Heart right ventricle (tissue), 16 donors: ENCODE measurements at places on chromosomes 12 and 14.

DNA sequence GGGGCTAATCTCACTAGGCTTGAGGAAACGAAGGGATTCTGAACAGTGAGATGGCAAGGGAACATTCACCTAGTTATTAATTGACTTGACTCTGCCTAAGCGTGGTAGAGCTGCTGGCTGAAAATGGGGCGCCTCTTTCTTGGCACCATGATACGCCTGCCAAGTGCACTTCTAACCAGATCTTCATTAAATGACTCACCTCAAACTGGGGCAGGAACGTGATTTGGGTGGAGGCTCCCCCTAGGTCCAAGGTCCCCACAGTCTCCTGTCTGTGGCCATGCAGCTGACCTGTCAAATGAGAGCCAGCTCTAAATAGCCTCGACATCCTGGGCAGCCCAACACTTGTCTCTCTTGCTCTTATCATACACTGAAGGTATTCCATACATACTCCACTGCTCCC, 26.0 kb downstream of the COQ6 start:
- no peak for DNase-seq

- no peak for DNase-seq
These were observed 371.5 kb downstream of the LRIG3 start for GRCh38 chr12:58548801-58549200.

DNA sequence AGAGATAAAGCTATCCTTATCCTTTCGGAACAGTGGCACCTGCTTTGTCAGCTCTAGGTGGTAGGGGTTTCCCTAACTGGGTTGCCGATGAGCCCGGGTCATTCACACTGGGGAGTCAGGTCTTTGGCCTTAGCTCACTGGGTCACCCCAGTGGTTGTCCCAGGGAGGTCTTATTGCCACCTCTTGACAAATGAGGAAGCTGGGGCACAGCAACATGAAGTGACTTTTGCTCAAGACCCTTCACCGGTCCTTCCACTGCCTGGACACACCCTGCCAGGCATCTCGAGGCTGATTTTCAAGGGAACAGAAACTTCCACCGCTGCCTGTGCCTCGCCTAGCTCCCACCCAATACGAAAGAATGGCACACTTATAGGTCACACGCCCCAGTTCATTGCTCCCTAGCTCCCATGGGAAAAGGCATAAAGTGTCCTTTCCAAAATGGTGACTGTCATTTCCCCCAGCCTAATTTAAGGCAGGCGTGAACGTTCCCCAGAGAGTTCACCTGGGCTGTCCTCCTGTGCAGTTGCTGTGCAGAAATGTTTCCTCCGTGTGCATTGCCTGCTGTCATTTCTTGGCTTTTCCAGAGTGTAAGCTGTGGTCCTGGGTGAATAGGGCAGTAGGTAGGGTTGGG, 156.1 kb upstream of the CCND2 start:
- DNase-seq: no peak

GRCh38 chr12:47799357-47799955, 20.2 kb downstream of the HDAC7 start:
- peak; percentile 70 for DNase-seq

- DNase-seq: peak; percentile 8
These were observed 14.9 kb downstream of the ASPG start for GRCh38 chr14:104100171-104101085.

GRCh38 chr12:53051058-53051880, 1.4 kb downstream of the TNS2 start:
- peak; percentile 73 for DNase-seq

GRCh38 chr12:56905852-56906251, 28.4 kb downstream of the SDR9C7 start:
- no peak for DNase-seq

GRCh38 chr14:64806202-64806861, 73.4 kb downstream of the SPTB start:
- DNase-seq: no peak

- no peak for DNase-seq
These were observed 409.1 kb downstream of the RAD51B start for GRCh38 chr14:68228656-68229055.

DNA sequence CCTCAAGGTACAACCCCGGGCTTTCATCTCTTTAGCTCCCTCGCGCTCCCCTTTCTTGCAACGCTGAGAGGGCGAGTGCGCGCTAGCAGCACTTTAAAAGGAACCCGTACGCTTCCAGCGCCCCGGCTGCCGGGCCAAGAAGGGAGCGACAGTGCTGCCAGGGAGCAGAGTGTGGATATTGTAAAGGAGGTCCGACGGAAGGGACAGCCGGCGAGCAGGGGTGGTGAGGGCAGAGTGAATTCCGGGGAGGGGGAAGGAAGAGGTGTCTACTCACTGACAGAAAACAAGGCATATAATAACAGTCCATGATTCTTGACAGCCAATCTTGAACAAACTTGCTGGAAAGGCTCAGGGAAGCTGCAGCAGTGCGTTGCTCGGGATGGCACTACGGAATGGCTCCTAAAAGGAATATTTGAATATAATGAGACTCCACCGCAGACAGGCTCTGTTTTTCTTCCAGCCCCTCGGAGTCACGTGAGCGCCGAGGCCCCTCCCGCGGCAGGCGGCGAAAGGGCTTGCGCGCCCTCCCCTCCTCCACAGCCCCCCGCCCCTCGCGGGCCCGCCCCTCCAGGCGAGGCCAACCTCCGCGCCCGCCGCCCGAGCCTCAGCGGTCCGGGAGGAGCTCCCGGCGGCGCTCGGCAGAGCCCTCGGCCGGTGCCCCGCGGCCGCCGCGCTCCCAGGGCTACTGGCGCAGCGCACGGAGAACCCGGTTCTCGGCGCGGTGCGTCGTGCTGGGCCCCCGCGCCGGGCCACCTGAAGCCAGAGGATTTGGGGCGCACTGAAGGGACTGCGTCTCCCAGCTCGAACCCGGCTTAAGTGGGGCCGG, 3.4 kb downstream of the BMP4 start:
- DNase-seq: peak; percentile 88

GRCh38 chr14:93047661-93048060, 68.1 kb downstream of the ITPK1 start:
- no peak for DNase-seq

DNA sequence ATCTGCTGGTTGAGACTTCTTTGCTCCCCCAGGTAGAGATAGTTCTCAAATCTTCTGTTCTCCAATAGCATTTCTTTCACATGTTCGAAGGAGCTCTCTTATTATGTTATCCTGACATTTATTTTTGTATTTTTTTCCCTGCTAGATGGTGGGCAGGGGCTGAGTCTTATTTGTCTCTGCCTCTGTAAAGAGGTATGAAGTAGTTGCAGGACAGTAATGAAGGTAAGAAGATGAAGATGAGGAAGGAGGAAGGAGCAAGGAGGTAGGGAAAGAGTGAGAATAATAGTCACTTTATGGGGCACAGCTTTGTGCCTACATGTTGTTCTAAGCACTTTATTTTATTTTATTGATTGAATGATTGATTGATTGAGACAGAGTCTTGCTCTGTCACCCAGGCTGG, 5.0 kb upstream of the CIROP start:
- DNase-seq: no peak

DNA sequence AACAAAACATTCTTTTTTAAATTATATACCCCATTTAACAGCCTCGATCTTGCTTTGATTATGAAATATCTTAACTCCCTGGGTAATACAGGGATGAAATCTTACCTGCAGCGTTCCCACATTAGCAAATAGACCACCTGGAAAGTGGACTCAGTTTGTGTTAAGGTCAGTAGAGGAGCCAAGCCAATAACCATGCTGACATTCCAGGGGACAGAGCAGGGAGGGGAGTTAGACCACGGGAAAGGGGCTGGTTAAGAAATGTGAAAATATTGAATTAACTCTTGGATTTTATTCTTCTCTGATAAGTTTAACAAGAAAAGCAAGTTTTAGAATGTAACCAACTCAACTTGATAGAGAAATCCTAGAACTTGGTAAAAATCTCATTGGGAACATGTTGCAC, 144.9 kb upstream of the CLEC14A start:
- DNase-seq: no peak

DNA sequence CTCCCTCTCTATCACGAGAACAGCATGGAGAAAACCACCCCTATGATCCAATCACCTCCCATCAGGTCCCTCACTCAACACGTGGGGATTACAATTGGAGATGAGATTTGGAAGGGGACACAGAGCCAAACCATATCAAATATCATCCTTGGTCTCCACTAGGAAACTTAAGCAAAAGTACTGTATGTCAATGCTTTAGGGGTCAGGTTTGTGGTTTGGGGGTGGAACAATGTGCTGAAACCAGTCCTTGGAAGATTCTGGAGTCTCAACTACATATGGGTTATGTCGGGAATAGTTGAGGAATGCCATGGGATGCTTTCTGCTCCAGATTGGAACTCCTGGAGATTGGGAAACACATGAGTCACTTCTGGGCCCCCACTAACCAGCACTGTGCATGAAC, 48.3 kb upstream of the CCDC63 start:
- DNase-seq: no peak

DNA sequence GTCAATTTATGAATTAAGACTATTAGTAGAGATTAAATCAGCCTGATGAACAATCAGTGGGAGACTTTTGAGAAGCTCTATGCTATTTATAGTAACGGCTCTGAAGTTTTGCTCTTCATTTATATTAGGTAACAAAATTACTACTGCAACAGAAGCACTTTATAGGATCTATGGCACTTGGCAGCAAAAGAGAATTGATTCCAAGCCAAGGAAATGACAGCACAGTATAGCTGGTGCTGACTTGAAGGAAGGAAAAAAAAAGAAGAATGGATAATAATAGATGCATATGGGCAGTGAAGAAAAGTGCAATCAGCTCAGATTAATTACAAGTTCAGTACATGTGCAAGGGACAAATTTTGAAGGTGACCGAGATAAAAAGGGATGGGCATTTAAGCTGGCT, 228.2 kb upstream of the PPFIA2 start:
- no peak for DNase-seq

DNA sequence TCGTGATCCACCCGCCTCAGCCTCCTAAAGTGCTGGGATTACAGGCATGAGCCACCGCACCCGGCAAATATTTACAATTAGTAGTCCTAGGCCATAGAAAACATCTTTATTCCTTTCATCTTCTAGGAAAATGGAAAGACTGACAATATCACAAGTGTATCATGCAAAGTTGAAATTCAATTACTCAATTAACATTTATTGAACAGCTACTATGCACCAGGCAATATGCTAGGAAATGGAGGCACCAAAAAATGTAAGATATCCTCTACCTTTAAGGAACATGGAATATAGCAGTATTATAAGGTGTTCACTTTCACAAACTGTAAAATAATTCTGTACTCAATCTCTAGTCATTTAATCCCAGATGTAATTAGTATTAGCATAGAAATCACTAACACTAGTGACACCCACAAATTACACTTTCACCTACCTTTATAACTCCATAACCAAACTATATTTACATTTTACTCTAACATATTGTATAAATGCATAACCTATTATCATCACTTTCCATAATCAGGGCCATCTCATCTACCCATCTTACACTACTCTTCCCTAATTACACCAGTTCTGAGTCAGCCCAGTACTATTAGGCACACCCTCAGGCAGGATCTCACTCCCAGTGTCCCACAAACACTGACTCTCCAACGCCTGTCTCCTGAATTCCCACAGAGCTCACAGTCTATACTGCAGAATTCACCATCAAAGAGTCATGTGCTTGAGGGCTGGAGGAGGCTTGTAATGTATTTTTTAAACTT, 10.4 kb downstream of the CORO1C start:
- DNase-seq: no peak

GRCh38 chr14:61607570-61608244, 87.6 kb upstream of the HIF1A start:
- no peak for DNase-seq

DNA sequence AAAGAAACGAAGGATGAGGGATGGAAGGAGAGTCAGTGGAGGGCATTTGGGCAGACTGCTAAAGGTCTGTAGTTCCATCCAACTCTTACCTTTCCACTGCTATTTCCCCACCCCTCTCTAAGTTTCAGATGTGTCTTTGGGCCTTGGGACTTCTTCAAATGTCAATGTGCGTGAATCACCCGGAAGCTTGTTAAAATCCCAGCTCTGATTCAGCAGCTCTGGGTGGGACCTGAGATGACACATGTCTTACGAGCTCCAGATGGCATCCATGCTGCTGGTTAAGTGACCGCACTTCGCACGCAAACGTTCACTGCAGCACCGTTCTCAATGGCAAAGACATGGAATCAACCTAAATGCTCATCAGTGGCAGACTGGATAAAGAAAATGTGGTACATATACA, 309.9 kb downstream of the VRK1 start:
- no peak for DNase-seq

GRCh38 chr12:52660934-52661499, 9.0 kb upstream of the KRT2 start:
- DNase-seq: no peak

- no peak for DNase-seq
These were observed 549.1 kb downstream of the RPS29 start for GRCh38 chr14:49036984-49037516.

- DNase-seq: no peak
These were observed 216.7 kb downstream of the TMEM132C start for GRCh38 chr12:128483526-128484255.

DNA sequence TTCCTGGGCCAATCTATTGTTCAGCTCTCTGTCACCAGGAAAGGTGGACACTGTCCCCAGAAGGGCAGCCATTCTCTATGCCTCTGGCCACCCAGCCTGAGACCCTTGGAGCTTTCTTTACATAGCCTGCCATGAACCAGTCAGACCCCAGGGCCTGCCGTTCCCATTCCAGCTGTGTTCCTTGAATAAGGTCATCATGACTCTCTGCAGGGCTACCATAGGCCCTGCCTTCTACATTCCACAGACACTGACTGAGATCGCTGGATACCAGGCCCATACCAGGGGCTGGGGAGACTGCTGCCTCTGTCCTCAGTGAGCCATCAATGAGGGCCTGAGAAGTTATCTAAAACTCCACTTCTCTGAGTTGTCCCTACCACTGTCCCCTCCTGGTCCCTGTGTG, 75.5 kb downstream of the SYNE3 start:
- DNase-seq: no peak

GRCh38 chr12:128388461-128389000, 121.6 kb downstream of the TMEM132C start:
- DNase-seq: peak; percentile 36

DNA sequence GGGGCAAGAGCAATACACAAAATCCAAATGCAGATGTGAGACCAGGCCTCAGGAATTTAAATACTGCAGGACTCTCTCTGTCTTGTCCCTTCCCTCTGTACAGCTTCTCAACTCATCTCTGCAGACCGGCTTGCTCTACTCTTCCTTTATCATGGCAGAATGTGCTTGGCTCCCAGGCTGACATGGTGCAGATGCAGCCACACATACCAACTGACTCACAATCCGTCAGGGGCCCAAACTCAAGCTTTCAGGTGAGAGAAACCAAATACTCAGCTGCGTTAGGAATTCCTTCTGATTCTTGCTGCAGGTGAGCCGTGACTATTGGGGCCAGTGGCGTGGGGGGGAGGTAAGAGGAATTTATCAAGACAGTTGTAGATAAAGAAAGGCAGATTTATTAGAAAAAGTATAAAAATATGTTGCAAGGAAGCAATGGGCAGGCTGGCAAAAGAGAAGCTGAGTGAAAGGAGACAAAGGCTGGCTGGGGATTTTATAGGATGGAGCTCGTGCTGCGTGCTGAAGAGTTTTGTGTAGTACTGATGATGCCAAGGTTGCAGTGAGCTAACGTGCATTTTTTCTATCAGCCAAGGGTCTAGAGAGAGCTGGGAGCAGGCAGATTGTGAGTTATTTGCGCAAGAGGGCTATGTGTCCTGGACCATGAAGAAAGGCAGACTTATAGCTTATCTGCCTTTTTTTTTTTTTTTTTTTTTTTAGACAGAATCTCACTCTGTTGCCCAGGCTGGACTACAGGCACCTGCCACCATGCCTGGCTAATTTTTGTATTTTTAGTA, 5.0 kb upstream of the LGALS3 start:
- no peak for DNase-seq
